Stimulated activated CD8-positive, alpha-beta memory T cell treated with anti-CD3 and anti-CD28 coated beads, Interleukin-4, amount 100 ng/mL, for 1 hour (primary cell): ENCODE measurements at places on chromosomes 4 and X.

- DNase-seq: no peak
Observed at GRCh38 chr4:13174001-13174400, 310.1 kb downstream of the RAB28 start.

DNA sequence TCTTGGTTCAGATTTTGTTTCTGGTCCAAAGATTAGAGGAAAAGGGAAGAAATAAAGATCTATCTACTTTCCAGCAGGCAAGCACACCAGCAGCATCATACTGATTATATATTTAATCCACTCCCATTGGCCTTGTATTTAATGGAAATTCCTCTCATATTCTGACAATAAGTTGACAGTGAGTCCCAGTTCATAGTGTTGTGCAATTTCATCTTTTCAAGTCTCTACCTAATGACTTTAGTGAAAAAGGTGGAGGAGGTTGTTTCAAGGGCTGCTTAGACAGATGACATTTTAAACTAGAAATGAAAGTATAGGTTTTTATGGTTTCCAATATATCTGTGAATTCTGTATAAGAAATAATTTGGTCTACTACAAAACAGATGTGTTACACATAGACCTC is 298.6 kb downstream of the PABPC4L start:
- DNase-seq: no peak

DNA sequence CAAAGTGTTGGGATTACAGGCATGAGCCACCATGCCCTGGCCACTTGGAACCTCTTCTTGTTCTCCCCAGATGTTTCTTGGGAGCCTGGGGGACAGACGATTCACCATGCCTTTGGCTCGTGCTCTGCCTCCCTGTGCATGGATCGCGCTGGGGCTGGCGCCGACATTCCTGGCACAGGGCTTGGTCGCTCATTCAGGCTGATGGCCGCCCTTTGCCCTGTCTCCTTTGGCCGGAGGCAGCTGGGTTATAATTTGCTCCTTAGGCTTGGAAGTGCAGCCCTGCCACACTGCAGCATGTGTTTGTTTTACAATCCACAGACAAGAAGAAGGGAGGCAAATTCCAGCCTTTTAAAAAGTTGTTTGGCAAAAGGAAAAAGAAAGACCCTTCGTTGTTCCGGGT is 115.3 kb downstream of the AASDH start:
- DNase-seq: no peak

- no peak for DNase-seq
Observed at GRCh38 chr4:41339812-41340809, 83.4 kb downstream of the UCHL1 start.

GRCh38 chr4:129614611-129615010 is 518.7 kb downstream of the C4orf33 start:
- DNase-seq: no peak

- no peak for DNase-seq
Observed at GRCh38 chrX:104972737-104973136, 247.8 kb downstream of the TEX13A start.

DNA sequence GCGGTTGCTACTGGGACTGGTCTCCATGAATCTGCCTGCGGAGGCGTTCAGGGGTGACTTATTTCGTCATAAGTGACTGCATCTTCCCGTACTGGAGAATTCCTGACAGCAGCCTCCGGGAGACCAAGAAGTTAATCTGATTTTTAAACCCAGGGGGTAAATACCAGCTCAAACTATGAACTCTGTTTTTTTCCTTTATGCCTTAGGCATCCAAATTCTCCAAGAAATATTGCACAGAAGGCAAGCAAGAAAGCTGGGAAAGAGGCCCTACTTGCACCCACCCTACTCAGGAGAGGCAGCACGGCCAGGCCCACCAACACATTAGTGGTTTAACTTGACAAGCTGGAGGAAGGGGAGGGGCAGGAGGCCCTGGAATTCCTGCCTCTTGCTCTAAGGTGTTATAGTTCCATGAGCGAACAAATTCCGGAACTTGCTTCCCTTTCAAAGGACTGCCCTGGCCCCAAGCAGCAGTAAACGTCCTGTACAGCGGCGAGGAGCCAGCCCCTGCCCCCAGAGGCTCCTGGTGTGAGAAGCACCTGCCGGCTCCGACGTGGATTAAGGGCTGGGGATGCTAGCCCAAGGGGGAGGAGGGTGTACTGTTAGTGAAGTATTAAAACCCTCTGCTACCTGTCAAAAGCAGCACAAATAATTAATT is 177.2 kb downstream of the AFAP1 start:
- no peak for DNase-seq

DNA sequence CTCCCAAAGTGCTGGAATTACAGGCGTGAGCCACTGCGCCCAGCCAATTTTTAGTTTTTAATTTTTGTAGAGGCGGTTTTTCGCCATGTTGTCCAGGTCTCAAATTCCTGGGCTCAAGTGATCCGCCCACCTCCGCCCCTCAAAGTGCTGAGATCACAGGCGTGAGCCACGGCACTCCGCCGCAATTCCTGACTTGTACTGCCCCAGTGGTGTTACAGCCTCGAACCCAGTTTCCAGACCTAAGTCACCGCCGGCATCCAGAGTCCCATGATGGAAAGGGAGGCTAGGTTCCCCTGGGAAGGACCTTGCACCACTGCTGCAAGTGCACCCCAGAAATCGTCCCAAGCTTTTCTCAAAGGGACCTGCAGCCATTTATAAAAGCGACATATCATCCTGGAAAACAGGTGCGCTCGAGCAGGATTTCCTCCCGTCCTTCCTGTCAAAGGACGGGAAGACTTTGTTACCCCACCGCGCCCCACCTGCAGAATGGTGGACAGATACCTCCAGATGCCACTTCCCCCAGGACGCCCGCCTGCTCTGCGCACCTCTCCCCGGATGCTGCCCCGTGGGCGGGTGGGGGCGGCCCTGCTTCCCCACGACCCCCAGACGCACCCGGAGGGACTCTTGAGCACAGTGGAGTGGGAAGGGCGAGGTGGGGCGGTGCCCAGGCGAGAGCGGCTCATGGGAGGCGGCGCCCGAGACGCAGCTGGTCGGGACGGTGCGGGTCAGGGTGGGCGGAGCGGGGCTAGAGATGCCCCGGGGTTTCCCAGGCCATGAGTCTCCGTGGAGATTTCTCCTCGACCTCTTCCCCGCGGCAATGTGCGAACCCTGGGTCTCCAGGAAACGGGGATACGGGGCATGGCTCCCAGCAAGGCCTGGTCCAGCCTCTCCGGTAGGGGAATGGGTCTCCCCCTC is 947 bp upstream of the RPL10 start:
- DNase-seq: no peak

- no peak for DNase-seq
Observed at GRCh38 chr4:142124874-142125273, 488.5 kb downstream of the IL15 start.

DNA sequence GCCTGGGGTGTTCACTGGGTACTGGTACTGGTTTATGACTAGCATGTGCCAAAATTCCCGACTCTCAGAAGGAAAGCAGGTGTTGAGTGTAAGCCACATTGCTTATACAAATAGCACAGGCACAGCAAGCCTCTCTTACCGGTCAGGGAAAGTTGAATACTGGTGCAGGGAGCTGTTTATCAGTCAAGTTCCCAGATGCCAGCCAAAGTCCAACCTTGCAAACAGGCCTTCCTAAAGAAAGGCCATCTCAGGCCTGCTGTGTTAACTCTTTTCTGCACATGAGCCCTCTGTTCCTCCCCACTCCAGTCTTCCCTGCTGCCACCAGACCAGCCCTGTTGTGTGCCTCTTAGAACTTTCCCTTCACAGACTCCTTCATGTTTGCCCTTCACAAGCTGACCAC is 34.2 kb downstream of the PKD2 start:
- no peak for DNase-seq

DNA sequence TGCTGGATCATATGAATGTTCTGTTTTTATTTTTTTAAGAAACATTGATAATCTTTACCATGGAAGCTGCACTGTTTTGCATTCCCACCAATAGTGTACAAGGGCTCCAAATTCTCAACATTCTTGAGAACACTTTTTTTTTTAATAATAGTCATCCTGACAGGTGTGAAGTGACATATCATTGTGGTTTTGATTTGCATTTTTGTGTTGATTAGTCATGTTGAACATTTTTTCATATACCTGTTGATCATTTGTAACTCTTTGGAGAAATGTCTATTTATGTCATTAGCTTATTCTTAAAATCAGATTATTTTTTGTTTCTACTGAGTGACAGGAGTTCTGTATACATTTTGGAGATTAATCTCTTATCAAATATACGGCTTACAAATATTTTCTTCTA is 408.5 kb downstream of the GLUD2 start:
- no peak for DNase-seq

GRCh38 chr4:82560853-82561785 is 669 bp downstream of the TMEM150C start:
- DNase-seq: no peak

- no peak for DNase-seq
Observed at GRCh38 chrX:66191563-66191962, 27.5 kb downstream of the HEPH start.

DNA sequence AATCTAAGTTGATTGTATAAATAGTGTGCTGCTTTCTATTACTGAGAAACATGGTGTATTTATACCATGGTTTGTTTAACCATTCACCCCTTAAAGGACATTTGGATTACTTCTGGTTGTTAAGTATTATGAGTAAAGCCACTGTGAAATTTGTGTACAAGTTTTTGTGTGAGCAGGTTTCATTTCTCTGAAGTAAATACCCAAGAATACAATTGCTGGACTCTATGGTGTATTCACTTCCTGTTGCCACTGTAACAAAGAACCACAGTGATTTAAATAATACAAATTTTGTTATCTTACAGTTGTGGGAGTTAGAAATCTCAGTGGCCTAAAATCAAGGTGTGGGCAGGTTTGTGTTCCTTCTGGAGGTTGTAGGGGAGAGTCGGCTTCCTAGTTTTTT is 869.6 kb downstream of the CCSER1 start:
- no peak for DNase-seq

- no peak for DNase-seq
Observed at GRCh38 chrX:8755813-8756212, 23.9 kb upstream of the ANOS1 start.

DNA sequence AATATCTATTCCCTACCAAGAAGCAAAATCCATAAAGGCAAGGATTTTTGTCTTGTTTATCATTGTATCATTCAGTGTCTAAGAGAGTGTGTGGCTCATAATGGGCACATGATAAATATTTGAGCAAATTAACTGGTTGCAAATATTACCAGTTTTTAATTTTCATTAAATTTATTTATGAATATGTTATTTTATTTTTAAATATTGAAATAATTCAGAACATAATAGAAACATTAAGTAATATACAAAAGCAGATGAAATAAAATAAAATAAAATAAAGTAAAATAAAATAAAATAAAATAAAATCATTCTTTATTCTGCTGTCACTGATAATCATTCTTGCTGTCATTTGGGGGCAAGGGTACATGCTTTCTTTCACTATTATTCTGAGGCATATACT is 120.9 kb downstream of the NPFFR2 start:
- DNase-seq: no peak

DNA sequence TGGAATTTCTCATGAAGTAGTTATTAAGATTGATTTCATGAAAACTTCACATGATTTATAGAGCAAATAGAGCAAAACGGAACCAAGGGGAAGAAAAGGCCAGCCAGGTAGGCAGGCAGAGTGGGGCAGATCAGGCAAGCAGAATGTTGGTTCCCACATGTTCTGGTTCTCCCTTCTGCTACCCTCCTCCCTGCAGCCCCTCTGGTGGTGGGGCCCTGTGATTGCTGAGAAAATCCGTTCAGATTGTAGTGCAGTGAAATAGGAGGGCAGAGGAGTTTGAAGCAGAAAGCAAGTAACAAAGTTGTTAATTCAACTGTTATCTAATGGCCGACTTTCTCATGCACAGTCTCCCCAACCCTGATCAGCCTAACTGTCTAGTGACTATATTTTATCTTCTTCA is 185.3 kb downstream of the MID1IP1 start:
- no peak for DNase-seq

GRCh38 chrX:72255445-72255844 is 16.6 kb upstream of the ERCC6L start:
- no peak for DNase-seq

- no peak for DNase-seq
Observed at GRCh38 chr4:20983763-20984575, 283.7 kb downstream of the PACRGL start.

DNA sequence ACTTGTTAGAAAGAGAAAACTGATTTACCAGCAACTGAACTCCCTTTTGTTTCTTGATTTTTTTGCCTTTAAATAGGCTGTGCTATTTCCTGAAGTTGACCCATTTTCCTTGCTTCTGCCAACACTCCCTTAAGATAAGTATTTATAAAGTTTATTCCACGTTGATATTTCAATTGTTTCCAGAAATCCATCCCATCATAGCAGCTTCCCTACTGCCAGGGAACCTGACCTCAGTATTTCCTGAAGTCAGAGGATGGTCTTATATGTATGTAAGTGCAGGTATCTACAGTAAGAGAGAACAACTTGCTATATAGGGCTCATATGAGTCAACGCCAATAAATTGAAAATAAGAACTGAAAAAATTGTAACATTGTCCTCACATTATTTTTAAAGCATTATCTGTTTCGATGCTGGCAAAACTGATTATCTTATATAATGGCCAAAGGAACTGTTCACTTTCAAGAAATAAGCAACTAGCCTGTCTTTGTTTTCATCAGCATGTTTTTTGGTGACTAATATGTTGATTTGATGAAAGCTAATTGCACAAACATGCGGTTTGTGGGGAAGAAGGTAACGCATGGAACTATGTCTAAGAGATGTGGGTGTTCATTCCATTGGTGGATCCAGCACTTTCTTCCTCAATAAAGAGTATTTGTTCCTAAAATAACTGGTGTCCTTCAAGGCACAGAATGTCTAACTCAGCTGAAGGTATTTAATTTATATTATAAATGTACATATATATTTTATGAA is 4.7 kb downstream of the LIMCH1 start:
- DNase-seq: no peak

- DNase-seq: no peak
Observed at GRCh38 chr4:83370640-83370906, 35.9 kb upstream of the HPSE start.

- DNase-seq: no peak
Observed at GRCh38 chrX:12865359-12865758, 1.5 kb upstream of the TLR7 start.

DNA sequence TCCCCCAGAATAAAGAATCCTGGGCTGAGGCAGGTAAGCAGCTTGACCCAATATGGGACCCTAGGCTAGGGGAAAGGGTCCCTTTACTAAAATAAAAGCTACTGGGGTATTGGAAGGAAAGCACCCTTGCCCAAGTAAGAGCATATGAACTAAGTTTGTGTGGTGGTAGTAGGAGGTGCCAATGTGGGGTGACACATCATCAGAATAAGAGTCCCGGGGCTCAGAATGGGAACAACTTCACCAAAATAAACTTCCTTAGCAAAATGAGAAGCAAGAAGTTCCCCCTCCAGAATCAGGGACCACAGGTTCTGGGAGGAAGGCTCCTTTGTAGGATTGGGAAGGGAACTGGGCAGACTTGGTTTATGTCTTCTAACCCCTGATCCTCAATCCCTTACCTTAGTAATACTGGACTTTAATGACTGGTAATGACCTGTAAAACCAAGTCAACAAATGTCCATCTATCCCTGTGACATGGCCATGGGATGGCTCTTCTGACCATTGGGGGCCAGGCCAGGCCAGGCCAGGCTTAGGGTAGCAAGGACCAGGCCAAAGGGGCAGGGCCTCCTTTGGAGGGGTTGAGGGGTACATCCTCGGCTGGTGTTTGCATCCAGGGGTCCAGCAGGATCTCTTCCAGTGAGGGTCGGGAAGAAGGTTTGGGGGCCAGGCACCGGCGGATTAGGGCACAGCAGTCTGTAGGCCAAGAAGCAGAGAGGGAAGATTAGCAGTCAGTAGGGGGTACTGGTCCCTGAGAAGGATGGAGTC is 2.3 kb upstream of the SLC35A2 start:
- DNase-seq: no peak
